ENCODE measurements at places on chromosomes 6 and 20.

DNA sequence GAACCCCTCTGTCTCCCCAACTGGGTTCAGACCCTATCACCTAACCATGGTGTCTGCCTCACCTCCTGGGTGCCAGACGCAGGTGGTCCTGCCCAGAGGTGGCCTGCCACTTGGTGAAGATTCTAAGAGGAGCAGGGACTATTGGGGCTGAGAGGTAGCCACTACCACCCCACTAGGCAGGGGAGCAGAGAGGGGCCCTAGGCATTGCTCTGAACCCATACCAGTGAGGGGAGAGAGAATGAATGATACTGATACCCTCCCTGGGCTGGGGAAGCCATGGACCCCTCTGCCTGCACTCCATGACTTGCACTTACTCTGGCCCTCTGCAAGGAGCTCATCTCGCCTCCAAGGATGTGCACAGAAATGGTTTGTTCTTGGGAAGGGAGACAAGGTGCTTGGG, 31.7 kb upstream of the SPDEF start:
- no peak for DNase-seq

DNA sequence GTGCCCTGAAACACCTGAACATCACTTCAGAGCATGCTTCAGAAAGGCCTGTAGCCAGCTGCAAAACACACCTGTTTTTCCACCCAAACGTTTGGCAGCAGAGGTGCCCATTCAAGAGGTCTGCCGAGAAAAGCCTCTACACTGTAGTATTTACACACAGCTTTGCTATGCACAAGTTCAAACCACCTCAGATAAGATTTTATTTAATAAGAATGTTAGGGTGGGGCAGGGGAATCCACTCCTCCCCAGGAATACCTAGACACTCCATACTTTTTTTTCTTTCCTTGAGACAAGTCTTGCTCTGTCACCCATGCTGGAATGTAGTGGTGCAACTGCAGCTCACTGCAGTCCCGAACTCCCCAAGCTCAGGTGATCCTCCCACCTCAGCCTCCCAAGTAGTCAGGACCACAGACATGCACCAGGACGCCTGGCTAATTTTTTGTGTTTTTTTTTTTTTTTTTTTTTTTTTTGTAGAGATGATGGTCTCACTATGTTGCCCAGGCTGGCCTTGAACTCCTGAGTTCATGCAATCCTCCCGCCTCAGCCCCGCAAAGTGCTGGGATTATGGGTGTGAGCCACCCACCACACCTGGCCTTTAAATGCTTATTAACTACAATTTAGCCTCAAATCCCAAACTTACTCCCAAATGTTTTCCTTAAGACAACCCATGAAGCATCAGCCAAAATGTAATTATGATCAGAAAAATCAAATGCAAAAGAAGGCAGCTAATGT, 9.7 kb downstream of the MRPL14 start:
- no peak for DNase-seq

DNA sequence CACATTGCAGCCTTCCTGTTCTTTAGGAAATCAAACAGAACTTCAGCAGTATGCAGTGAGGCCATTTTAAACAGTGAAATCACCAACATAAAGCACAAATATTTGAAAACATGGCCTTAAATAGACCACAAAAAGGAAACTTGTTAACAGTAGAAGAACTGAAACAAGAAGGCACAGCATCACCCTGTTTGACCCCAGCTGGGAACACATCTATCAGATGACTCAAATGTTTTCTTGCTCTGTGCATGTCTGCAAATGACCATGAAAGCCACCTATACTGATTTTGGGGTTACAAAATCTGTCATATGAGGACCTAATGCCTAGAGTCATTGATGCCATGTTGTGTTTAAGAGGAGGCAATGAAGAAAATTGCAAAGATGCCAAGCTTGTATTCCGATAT, 123.8 kb upstream of the ADGRF1 start:
- DNase-seq = no peak

DNA sequence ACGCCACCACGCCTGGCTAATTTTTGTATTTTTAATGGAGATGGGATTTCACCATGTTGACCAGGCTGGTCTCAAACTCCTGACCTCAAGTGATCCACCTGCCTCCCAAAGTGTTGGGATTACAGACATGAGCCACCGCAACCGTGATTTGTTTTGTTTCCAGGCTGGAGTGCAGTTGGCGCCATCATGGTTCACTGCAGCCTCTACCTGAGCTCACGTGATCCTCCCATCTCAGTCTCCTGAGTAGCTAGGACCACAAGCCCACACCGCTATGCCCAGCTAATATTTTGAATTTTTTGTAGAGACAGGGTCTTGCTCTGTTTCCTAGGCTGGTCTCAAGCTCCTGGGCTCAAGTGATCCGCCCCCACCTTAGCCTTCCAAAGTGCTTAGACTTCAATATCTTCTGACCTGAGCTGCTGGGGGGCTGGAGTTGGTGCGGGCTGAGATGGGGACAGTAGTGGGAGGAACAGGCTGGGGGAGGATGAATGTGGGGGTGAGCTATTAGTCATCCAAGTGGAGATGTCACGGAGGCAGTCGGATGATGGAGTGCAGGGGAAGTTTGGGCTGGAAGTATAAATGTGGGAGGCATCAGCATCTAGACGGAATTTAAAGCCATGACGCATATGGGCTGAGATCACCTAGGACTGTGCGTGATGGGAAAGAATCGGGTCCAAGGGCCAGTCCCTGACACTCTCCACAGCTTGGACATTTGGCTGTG, 23.1 kb upstream of the ZMYND8 start:
- DNase-seq = no peak

DNA sequence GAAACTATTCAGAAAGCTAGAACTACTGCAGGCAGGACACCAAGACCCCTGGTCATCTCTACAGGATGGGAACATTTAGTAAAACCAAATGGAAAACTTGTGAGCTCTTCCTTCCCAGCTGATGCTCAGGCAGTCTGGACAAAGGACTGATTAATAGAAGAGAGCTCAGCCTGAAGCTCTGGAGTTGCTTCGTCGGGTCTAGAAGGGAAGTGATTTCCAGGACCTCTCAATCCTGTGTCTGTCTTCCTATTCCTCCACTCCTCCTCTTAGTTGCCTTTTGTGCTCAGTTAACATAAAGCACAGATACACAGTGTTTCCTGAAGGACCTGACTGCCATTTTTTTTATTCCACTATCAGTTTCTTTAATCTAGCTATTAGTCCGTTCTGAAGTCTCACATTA, 54.2 kb downstream of the SLC35F1 start:
- no peak for DNase-seq

DNA sequence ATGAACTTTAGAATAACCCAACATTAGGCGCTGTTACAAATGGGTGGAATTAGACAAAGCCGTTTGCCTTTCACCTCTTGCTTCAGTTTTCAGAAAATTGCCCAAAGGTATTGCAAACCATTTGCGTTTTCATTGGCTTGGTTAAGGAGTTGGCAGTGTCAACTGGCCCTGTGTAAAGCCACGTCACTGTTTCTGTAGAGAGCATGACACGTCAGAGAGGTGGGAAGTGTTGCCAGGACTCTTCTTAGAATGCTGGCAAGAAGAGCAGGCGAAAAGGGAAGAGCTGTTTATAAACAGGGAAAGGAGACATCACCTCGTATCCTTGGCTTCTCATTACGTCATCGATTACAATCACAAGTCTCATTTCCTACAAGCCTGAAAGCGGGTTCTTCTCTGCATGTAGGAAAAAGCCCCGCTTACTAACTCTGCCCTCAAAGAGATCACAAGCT, 4.2 kb upstream of the IRF4 start:
- no peak for DNase-seq

GRCh38 chr6:21678990-21679389, 85.4 kb downstream of the SOX4 start:
- DNase-seq = no peak

DNA sequence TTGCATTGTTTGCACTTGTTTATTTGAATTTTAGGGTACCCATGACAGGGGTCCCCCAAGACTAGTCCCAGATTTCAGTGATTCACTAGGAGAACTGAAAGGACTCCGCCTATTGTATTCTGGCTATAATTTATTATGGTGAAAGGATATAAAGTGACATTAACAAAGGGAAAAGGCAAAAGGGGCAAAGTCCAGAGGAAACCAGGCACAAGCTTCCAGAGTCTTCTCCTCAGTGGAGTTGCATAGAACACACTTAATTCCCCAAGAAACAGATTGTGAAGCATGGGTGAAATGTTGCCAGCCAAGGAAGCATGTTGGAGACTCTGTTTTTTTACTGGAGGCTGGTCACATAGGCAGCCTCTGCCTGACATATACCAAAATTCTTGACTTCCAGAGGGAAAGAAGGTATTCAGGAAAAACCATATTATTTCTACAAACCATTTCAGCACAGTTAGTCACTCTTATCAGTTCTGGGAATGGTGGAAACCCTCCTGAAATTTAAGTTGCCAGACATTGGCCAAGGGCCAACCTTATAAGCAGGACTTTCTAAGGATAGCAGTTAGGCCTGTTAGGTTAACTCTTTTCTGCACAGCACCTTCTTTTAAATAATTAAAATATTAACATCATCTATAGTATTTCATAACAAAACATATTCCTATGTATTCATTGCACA, 71.8 kb downstream of the FIG4 start:
- no peak for DNase-seq

DNA sequence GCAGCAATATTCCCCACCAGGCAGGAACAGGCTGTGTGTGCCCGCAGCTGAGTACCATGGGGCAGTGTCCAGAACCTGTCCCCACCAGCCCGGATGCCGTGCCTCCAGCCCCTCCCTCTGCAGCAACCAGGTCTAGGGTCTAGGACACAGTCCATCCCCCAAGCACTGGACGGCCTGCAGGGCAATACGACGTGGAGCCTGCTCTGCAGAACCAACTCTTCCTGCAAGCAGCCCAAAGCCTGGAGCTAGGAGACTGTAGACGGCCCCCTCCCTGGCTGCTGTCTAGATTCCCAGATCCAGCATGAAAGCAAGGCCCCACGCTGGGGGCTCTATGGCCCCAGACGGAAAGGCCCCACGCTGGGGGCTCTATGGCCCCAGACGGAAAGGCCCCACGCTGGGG, 128.2 kb upstream of the AFDN start:
- DNase-seq = no peak

GRCh38 chr20:37095108-37095598, 644 bp downstream of the RBL1 start:
- no peak for DNase-seq

- DNase-seq = peak; percentile 46
Measured at GRCh38 chr6:158605266-158605878, 39.2 kb downstream of the DYNLT1 start.

GRCh38 chr6:140237251-140237650, 862.8 kb upstream of the CITED2 start:
- no peak for DNase-seq

- no peak for DNase-seq
Measured at GRCh38 chr20:23381876-23382275, 19.9 kb downstream of the GZF1 start.

DNA sequence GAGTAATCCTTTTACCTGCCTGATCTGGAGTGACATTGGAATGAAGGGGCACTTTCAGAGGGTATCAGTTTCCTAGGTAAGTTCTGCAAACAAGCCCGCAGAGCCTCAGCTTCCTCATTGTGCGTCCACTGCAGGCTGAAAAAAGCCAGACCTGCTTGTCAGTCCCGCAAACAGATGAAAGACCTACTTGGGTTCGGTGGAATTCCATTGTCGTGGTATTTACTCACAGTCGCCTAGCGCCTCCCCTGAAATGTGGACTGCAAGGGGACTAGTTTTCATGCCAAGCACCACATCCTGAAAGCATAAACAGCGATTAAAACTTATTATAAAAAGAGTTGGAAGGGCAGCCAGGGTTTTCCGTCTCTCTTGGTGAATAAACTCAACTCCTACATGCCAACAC, 121.5 kb downstream of the PAX1 start:
- DNase-seq = peak; percentile 49

- DNase-seq = no peak
Measured at GRCh38 chr20:12061466-12061865, 143.8 kb downstream of the BTBD3 start.

GRCh38 chr20:61570646-61571195, 318.7 kb downstream of the CDH4 start:
- no peak for DNase-seq

- no peak for DNase-seq
Measured at GRCh38 chr6:150641398-150642139, 41.9 kb downstream of the PLEKHG1 start.

- DNase-seq = no peak
Measured at GRCh38 chr6:165052561-165053480, 256.6 kb downstream of the C6orf118 start.

DNA sequence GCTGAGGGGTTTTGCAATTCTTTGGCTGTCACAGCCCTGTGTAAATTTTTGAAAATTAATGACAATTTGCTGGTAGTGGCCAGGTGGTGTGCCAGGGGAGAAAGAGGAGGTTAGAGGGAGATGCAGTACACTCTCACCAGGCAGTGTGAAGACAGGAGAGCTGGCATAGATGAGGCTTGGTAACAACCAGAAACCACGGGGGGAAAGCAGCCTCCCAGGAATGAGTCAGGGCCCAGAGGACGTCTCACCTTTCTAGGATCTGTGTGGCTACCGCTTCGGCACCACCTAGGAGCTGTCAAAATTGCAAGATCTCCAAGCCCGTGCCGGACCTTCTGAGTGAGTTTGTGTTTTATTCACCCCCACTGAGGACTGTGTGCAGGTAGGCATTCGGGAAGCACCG, 171.4 kb downstream of the PACRG start:
- DNase-seq = no peak

GRCh38 chr6:155493026-155493693, 37.5 kb upstream of the NOX3 start:
- DNase-seq = no peak

DNA sequence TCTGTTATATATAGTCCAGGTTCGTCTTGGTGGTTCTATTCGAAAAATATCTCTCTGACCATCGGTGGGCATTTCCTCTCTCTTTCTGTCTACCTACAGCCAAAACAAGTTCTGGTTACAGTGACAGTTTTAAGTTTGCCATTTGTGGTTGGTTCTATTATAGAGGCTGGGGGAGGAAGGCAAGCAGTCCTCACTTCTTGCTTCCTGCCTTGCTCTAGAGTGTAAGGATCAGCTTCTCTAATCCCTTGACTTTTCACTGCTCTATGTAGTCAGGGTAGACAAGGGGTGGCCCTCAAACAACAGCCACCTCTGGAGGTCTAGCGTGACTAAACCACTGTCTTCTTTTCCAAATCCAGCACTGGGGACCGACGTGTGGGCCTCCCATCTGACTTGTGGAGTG, 16.1 kb downstream of the E2F3 start:
- no peak for DNase-seq

DNA sequence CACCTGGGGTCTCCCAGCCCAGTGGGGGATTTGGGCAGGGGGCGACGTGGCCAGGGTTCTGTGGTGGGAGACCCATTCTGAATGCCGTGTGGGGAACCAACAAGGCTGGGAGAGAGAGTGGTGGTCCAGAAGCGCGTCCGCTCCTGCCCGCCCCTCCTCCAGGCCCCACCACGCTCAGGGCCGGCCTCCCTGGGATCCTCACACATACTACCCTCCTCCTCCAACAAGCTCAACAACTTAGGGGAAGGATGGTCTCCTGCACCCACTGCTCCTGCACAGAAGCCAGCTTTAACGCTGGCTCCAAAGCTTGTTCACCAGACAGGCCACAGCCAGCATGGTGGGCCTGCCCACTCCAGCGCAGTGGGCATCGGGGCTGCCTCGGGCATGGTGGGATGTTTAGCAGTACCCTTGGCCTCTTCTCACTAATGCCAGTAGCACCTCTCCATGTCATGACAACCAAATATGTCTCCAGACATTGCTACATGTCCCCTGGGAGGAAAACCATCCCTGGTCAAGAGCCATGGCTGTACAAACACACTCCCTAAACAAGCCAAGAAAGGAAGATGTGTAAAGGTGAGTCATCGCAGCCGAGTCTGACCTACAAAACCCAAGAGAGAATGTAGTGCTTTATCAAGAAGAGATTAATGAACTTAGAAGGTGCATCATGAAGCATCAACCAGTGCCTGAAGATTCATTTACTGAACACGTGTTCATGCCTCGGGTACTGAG, 75.7 kb downstream of the BMP7 start:
- no peak for DNase-seq

Data from DMS153 (cell line).